Tibial artery (tissue), 4 donors: ENCODE measurements at places on chromosomes 11 and 22.

- DNase-seq, result no peak
- H3K27me3 ChIP-seq, result no peaks in the 10 kb centered on the region
- H3K4me1 ChIP-seq, result no peaks in the 10 kb centered on the region
- no peaks in the 10 kb centered on the region for H3K36me3 ChIP-seq
- no peak overlapping the region for H3K27ac ChIP-seq
These were observed 50.2 kb downstream of the XKR3 start for GRCh38 chr22:16774911-16775500.

- no peak for DNase-seq
- H3K36me3 ChIP-seq, result no peaks in the 10 kb centered on the region
- H3K4me1 ChIP-seq, result no peaks in the 10 kb centered on the region
- peaks cover 5% of the 10 kb centered on the region for H3K27me3 ChIP-seq
- H3K4me3 ChIP-seq, result no peak overlapping the region
These were observed 33.9 kb upstream of the PANX2 start for GRCh38 chr22:50136581-50137015.

DNA sequence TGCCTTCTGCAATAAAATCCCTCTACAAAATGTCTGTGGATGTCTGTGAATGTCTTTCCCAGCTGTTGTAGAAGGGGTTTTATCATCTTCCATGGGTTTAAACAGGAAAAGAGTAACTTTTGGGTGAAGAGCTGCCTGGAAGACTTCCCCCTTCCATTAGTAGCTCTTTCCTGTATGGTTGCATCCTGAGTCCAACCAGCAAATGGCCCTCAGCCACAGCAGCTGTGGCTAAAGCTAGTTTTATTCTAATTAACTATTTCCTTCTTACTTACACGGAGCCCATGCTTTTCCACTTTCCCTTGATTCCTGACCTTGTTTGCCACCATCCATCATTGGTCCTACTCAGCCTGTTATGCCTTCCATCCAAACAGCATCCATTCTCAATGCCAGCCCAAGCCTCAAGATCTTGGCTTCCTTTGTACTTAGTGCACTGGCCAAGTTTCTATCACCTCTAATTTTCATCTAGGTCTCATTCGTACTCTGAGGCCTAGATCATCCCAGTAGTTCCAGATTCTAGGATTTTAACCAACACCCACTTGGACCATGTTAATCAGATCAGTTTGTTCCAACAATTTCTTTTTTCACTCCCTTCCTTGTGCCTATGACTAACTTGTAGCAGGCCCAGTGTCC, 41.5 kb upstream of the CADM1 start:
- H3K36me3 ChIP-seq, result no peaks in the 10 kb centered on the region
- no peaks in the 10 kb centered on the region for H3K4me1 ChIP-seq
- no peak overlapping the region for H3K4me3 ChIP-seq

GRCh38 chr11:59289356-59290181, 69.1 kb upstream of the OR5AN1 start:
- no peak overlapping the region for H3K4me3 ChIP-seq
- H3K4me1 ChIP-seq, result no peaks in the 10 kb centered on the region
- H3K27ac ChIP-seq, result no peak overlapping the region
- no peak for DNase-seq
- no peaks in the 10 kb centered on the region for H3K27me3 ChIP-seq
- H3K36me3 ChIP-seq, result no peaks in the 10 kb centered on the region

DNA sequence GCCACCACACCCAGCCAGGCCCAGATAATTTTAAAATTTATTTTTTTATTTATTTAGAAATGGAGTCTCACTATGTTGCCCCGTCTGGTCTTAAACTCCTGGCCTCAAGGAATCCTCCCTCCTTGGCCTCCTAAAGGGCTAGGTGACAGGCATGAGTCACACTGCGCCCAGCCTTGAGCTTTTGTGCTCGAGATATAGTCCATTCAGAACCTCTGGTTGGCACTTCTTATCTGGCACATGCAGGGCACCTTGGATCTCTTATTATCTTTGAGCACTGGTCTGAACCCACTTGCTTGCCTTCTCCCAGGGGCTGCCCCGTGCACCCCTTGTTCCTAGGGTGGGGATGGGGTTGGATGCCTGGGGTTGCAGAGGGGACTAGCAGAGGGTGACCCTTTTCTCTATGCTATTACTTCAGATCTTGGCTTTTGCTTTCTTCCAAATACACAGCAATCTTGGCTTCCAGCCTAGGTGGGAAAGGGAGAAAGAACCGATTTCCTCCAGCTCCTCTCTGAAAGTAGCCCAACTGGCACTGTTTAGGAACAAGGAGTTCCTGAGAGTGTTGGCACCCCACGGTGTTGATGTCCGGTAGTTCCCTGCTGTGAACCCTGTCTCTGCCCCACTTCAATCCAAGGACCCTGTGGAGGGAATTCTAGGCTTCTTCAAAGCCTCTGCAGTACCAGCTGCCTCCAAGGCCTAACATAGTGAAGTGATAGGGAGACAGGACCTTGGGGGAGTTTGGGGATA, 1.3 kb upstream of the SLC3A2 start:
- peaks cover 48% of the 10 kb centered on the region for H3K4me1 ChIP-seq
- no peaks in the 10 kb centered on the region for H3K27me3 ChIP-seq
- peak overlapping the region; percentile 99 for H3K27ac ChIP-seq
- DNase-seq, result peak; percentile 70
- H3K36me3 ChIP-seq, result peaks cover 21% of the 10 kb centered on the region

DNA sequence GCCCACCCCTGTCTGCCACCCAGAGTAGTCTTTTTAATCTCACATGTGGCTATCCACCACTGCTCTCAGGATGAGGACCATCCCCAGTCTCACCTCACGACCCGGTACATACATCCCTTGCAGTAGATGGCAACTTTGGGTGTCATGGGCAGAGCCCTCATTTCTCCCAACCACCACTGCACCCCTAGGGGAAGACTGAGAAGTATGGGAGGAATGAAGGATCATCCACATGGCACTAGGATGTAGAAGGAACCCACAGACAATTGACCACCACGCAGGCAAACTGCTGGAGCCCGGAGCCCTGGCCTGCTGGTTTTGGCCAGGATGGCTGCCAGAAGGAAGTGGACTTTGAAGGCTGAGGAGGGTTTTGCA, 1.9 kb upstream of the SCARF2 start:
- peak overlapping the region; percentile 96 for H3K27ac ChIP-seq
- H3K4me1 ChIP-seq, result no peaks in the 10 kb centered on the region
- H3K27me3 ChIP-seq, result no peaks in the 10 kb centered on the region
- H3K4me3 ChIP-seq, result no peak overlapping the region
- peak; percentile 48 for DNase-seq
- H3K36me3 ChIP-seq, result peaks cover 1% of the 10 kb centered on the region
